Activated T-helper 1 cell treated with anti-CD3 and anti-CD28 coated beads, Interleukin-12 subunit alpha, Interleukin-12 subunit beta, Interleukin-2, Interleukin-4 antibody, amounts not matched to agents 30 ng/mL and 10 ng/mL and 1 ng/mL, durations not matched to agents 14 hours and 24 hours and 36 hours (primary cell): ENCODE measurements at places on chromosomes 1 and 21. TPM values are rescaled to one million over a fixed set of nuclear protein-coding genes. Genes with fewer than 3 reads are reported as not detected.

The NHLH1 gene
- total RNA-seq = 0.52 and 0.66 TPM in 2 replicates

The SESN2 gene
- 18.7 and 19.3 TPM in 2 replicates for total RNA-seq

The LHX8 gene
- not detected in 2 replicates for total RNA-seq

The WNT4 gene
- total RNA-seq = not detected in 2 replicates

The LRRC38 gene
- total RNA-seq = not detected in 2 replicates

The CDCA8 gene
- 33.5 and 37.2 TPM in 2 replicates for total RNA-seq

The SLC44A5 gene
- total RNA-seq = not detected in 2 replicates

The ZMYM4 gene
- total RNA-seq = 25.1 and 33.0 TPM in 2 replicates

The GPR157 gene
- total RNA-seq = 2.8 and 3.8 TPM in 2 replicates

The KIF26B gene
- total RNA-seq = 0.07 and 0.13 TPM in 2 replicates

The TAGLN2 gene
- total RNA-seq = 442 and 461 TPM in 2 replicates

The RFX5 gene
- 78.1 and 83.4 TPM in 2 replicates for total RNA-seq

The REN gene
- total RNA-seq = not detected in 2 replicates

The ATP1A4 gene
- total RNA-seq = not detected in 2 replicates

The S100A14 gene
- total RNA-seq = 0.16 TPM in 1 of 2 replicates, not detected in the other

The LAX1 gene
- 15.2 and 16.6 TPM in 2 replicates for total RNA-seq

The PSRC1 gene
- total RNA-seq = 3.6 and 5.5 TPM in 2 replicates

The OR6K3 gene
- not detected in 2 replicates for total RNA-seq

The APCS gene
- not detected in 2 replicates for total RNA-seq

The TLCD4 gene
- total RNA-seq = 0.02 TPM in 1 of 2 replicates, not detected in the other

The UHMK1 gene
- total RNA-seq = 59.6 and 61.6 TPM in 2 replicates

The KCNJ9 gene
- total RNA-seq = not detected in 2 replicates

The HSPB7 gene
- total RNA-seq = not detected in 2 replicates

The SERTAD4 gene
- total RNA-seq = not detected in 2 replicates

The TSPEAR gene
- total RNA-seq = not detected in 2 replicates

The RAB4A gene
- total RNA-seq = 29.0 and 29.3 TPM in 2 replicates

The C1orf21 gene
- total RNA-seq = 1.8 and 4.1 TPM in 2 replicates

The TNFRSF8 gene
- total RNA-seq = 26.9 and 27.9 TPM in 2 replicates

The CD34 gene
- not detected in 2 replicates for total RNA-seq

The LCE2A gene
- total RNA-seq = not detected in 2 replicates

The CYP4A22 gene
- not detected in 2 replicates for total RNA-seq

The UTS2 gene
- total RNA-seq = not detected in 2 replicates

The TP73 gene
- 1.4 and 1.5 TPM in 2 replicates for total RNA-seq

The ALPL gene
- total RNA-seq = not detected in 2 replicates

The KCNE2 gene
- not detected in 2 replicates for total RNA-seq

The PGLYRP4 gene
- total RNA-seq = not detected in 2 replicates

The CCDC181 gene
- total RNA-seq = not detected in 2 replicates

The SHISA4 gene
- 0.67 and 0.73 TPM in 2 replicates for total RNA-seq

The SPRR2A gene
- not detected in 2 replicates for total RNA-seq

The CAPN8 gene
- total RNA-seq = not detected in 2 replicates

The SH2D1B gene
- total RNA-seq = 0.10 TPM in 1 of 2 replicates, not detected in the other

The LCE3D gene
- not detected in 2 replicates for total RNA-seq

The OR2L5 gene
- not detected in 2 replicates for total RNA-seq

The ELAPOR1 gene
- 32.7 and 38.5 TPM in 2 replicates for total RNA-seq

The PPM1J gene
- 0.60 and 1.1 TPM in 2 replicates for total RNA-seq

The HAO2 gene
- not detected in 2 replicates for total RNA-seq

The CBS gene
- 38.2 and 39.2 TPM in 2 replicates for total RNA-seq

The SELL gene
- 115 and 117 TPM in 2 replicates for total RNA-seq

The MFAP2 gene
- not detected in 2 replicates for total RNA-seq

The GBP7 gene
- total RNA-seq = not detected in 2 replicates

The FLG gene
- not detected in 2 replicates for total RNA-seq
